ENCODE measurements at places on chromosomes 2 and 18.

DNA sequence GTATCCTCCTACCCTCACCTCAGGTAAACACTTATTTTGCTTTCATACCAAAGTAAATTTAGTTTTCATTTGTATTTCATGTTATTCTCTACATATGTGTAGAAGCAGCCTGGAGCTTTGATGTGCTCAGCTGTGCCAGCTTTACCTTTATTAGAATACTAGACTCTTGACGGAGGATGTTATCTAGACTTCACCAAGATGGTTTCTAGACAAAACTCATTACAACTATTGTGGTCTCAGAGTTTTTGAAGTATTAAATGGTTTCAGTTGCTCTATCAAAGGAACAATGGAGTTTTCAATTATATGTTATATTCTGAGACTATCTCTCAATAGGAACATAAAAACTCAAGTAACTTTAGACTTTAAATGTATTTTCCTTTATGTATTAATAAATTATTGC, 5.0 kb upstream of the IL18RAP start:
- DNase-seq: no peak

GRCh38 chr2:152339556-152340286, 4.7 kb downstream of the FMNL2 start:
- no peak for DNase-seq

- no peak for DNase-seq
Observed at GRCh38 chr2:58594762-58595161, 353.6 kb upstream of the FANCL start.

DNA sequence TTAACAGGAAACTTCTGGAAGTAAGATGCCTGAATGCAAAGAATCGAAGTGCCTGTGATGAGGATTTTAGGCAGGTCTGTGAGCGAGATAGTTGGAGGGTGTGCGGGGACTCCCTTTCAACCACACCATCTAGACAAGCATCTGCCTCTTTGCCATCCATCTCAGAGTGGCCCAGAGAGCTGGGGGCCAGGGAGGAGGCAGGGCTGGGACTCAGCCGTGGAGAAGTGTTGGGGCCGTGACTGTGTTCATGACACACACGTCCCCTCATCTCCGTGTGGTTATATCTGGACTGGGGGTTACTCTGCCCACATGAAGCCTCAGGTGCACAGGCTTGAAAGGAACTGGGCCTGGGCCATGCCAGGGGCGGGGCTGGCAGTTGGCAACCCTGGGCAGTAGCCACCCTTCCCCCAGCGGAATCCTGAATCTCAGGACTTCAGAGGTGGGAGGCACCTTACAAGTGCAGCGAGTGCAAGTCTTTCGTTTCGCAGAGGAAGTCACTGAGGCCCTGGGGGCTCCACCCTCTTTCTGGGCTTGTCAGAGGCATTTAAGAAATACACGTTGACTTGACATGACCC, 112.5 kb downstream of the SLC4A3 start:
- no peak for DNase-seq

- DNase-seq: peak; percentile 4
Observed at GRCh38 chr18:34866739-34867138, 156.6 kb downstream of the DTNA start.

DNA sequence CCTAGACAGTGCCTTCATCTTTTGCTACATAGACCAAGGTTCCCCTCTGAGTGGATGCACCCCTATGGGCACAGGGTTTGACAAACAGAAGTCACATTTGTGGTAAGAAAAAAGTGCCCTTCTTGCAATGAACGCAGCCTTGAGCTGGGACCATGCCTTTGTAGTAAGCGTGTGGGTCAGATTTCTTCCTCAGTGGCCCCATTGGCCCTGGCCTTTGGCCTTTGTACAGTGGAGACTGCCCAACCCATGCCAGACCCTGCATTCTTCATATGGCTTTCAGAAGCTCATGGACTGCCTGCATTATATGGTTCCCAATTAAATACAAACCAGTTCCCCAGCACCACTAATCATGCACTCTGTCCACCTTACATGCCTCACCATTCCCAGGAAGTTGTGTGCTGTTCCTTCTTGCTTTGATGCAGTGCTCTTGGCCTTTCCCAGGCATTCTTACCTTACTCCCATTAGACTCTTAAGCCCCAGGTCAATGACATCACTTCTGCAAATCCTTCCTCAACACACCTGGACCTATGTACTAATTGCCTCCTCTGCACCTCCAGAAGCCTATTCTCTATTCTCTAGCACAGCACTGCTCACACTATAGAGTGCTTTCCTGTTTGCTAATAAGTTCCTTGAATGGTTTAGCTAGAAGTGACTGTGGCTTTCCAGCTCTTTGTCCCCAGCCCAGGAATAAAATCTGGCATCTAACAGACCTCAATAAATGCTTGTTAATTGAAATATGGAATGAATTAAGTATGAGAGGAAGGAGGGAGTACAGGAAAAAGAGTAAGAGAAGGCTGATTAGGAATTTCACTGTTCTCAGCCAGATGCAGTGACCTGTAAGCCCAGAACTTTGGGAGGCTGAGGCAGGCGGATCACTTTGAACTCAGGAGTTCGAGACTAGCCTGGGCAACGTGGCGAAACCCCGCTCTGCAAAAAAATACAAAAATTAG, 60.2 kb downstream of the TMEM247 start:
- no peak for DNase-seq

GRCh38 chr18:45522371-45522770, 92.9 kb upstream of the SLC14A2 start:
- DNase-seq: no peak

- no peak for DNase-seq
Observed at GRCh38 chr2:15287447-15288184, 273.5 kb downstream of the NBAS start.

DNA sequence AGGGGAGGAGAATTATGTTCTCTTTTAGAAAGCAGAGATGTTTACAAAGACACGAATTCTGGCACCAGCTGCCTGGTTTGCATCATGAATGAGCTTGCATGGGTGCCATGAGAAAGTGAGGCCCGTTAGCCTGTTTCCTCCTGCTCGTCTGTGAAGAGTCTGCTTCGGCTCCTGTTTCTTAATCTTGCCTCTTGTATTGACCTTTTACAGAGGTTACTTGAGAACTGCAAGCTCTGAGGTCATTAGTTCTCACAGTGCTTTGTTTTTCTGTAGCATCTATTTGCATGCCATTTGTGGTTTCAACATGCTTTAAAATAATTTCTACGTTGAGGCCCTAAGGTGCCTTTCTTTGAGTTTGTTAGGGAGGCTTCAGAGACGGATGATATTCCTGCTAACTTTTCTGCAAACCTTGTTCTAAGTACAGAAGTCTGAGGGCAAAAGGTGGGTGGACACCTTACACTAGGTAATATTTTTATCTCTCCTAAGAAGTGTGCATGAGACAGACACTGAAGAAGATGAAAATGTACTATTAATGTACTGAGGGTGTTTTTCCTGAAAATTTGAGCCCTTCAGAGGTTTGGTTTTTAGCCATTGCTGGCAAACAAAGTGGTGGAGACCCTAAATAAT, 53.4 kb upstream of the LINC00305 start:
- no peak for DNase-seq

GRCh38 chr2:217364224-217364623, 504.4 kb upstream of the TNP1 start:
- no peak for DNase-seq

- DNase-seq: no peak
Observed at GRCh38 chr2:120857931-120858330, 122.3 kb downstream of the GLI2 start.

DNA sequence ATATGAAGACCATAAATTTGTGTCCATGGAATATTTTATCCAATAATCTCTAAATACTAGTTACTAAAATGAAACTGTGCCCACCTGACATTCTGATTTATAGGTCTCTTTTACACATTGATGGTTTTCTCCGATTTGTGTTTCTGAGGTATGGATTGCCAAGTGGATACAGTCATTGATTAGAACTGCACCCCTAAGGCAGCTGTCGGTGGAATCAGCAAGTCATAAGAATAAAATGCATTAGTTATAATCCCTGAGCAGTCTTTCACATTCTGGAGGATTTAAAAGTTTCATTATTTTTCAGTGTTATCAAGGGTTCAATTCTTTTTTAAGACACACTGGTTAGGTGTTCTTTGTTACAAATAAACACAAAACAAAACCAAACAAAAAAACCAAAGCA, 6.0 kb downstream of the CAVIN2 start:
- DNase-seq: no peak

DNA sequence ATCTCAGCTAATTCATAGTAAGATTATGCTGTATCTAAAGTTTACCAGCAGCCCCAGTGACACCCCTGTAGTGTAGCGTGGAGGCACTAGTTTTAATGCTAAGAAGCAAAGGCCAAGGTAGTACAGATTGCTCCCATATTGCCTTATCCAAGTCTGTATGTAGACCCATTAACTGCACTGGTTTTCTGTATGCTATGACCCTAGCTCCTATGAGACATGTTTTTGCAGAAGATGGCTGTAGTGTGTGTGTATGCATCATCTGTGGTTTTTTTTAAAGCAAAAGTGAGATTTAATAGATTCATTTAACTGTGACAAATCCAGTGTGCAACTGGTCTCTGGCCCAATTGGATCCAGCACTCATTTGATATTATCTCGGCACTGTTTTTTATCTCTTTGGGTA, 86.5 kb downstream of the HAUS1 start:
- no peak for DNase-seq

GRCh38 chr2:230678451-230678850, 34.2 kb upstream of the CAB39 start:
- no peak for DNase-seq

DNA sequence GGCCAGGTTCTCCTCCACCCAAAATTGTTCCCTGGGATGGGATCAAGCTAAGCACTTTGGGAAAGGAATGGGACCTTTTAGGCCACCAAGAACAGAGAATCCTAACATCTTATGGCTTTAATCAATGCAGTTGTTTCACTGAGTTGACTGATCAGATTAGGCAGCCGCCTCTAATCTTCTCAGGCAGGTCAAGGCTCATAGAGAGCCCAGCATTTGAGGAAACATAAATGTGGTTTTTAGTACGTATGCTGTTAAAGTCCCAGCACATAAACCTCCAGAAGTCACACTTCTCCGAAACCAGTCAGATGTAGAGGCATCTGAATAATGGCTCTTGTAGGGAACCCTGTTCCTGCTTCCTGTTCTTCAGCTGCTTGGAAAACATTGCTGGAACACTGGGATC, 99.5 kb upstream of the RMDN2 start:
- DNase-seq: no peak

- DNase-seq: no peak
Observed at GRCh38 chr2:176067589-176068418, 16.0 kb downstream of the EVX2 start.

GRCh38 chr2:71505086-71505769, 51.9 kb downstream of the DYSF start:
- no peak for DNase-seq

DNA sequence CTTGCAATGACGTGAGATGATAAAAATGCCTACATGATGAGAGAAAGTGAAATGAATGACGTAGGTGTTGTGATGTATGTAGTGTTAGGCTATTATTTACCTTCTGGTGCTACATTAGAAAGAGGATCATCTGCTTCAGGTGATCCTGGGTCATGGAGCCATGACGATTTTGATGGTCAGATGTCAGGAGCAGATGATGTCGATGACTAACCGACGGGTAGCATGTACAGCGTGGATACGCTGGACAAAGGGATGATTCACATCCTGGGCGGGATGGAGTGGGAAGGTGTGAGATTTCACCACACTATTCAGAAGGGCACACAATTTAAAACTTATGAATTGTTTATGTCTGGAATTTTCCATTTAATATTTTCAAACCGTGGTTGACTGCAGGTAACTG, 43.5 kb upstream of the ACVR1C start:
- DNase-seq: no peak

DNA sequence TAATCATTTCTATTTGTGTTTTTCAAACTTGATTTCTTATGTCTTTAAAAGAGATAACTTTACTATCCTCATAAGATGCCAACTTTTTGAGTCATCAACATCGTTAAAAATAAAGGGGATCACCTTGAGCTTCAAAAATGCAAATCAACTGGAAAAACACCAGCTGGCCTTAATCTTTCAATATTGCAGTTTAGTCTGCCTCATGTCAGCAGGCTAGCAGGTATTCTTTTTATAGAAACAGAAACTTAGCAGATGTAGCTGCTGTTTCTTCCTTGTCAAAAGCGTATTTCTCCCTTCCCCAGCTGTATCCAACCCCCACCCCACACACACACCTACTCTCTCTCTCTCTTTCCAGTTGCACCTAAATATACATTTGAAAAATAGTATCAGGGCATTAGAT, 154.1 kb upstream of the ZNF804A start:
- DNase-seq: no peak

DNA sequence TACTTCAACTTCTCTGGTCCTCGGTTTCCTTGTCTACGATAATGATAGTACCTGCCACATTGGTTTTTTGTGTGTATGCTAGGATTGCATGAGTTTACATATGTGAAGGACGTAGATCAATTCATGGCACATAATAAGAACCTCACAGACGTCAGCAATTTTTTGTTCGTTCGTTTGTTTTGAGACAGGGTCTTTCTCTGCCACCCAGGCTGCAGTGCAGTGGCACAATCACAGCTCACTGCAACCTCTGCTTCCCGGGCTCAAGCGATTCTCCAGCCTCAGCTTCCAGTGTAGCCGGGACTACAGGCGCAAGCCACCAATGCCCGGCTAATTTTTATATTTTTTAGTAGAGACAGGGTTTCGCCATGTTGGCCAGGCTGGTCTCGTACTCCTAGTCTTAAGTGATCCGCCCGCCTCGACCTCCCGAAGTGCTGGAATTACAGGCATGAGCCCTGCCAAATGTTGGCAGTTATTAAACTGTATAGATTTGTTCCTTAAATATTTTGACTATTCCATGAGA, 756 bp upstream of the SLC35F5 start:
- DNase-seq: no peak

DNA sequence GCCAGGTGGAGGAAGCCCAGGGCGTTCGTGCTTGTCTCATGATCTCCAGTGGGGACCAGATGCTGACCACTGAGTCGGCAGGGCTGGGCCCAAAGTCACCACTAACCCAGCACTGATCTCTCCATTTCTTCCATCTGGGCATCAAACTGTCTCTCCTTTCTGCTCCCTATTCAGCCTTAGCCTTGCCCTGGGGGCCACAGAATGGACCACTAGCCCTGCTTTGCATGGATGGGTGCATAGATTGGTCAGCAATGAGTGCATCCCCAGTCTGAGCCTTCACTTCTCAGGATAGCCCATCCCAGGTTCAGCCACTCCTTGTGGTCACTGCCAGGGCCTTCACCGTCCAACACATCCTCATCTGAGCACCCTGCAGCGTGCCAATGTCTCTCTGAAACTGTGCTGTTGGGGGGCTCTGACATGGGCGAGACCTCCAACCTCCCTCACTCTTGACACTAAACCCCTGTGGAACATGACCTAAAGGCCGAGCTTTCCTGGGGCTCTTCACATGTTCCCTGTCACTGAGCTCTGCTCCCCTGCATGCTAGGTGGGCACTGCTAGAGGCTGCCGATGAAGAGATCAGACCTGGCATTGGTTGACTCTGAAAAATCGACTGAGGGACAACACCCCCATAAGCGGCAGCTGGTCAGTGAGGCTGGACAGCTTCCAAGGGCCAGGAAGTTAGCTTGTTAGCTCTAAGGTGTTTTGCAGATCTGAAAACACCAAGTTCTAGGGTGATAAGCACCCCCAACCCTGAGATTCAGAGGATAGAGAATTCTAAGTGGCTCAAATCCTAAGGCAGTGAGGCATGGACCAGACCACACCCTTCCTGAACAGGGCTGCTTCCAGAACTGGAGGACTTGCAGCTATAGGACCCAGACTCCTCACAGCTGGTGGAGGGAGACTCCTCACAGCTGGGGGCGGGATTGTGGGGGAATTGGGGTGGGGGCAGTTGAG, 61.7 kb downstream of the HS1BP3 start:
- no peak for DNase-seq

GRCh38 chr2:168167511-168168263, 79.7 kb downstream of the STK39 start:
- DNase-seq: no peak

- no peak for DNase-seq
Observed at GRCh38 chr2:15939854-15940660, at the start of gene MYCN. TSS of gene MYCN (plus strand) at chr2:15940550. CDS start at chr2:15942065, 1,515 bp downstream.

Data from amniotic stem cell (primary cell).